ENCODE measurements at places on chromosomes 13 and 19.

- DNase-seq, result no peak
These were observed 11.6 kb downstream of the WTIP start for GRCh38 chr19:34493038-34493648.

DNA sequence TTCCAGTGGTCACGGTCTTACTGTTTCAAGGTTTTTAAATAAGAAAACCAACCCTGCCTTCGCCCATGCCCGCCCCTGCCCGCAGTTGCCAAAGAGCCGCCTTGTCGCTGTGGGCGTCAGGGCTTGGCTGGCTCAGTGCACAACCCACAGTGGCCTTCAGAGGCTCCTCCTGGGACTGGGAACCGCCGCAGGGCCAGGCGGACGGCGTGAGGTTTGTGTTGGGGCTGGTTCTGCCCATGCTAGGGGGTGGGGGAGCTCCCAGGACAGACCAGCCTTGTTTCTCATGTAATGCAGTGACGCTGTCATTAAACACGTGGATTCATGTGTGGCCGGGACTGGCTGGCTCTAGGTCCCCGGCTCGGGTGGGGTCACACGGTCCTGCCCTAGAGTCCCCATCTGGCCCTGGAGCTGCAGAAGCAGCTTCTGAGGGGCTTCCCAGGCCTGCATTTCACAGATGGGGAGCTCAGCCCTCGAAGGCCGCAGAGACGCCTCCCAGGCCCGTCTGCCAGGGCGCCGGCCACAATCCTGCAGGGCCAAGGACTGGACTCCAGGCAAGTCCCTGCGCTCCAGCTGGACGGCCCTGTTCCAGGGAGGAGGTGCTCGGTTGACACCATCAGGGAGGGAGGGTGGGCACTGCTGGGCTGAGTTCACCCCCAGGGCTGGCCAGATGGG is 2.4 kb upstream of the TEKTIP1 start:
- no peak for DNase-seq

DNA sequence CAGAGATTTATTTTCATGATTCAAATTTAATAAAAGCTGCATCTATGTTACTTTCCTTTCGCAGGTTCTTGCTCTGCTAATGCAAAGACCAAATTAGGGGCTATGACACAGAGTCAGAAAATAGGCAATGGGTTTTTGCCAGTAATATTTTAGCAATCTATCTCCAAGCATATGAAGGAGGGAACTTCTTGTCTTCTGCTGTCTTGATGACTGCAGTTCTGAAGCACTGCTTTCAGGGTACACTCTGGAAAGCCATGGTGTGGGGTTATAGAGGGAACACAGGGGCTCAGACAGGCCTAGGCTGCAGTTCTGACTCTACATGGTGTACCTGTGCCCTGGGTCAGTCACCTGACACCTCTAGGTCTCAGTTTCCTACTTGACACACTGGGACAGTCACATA is 263.4 kb downstream of the DNAJC15 start:
- DNase-seq, result no peak

- no peak for DNase-seq
These were observed 9.2 kb upstream of the CEACAM18 start for GRCh38 chr19:51469162-51469561.

GRCh38 chr19:32676186-32676894 is 692 bp downstream of the RGS9BP start:
- no peak for DNase-seq

- DNase-seq, result no peak
These were observed 27.4 kb downstream of the SLITRK6 start for GRCh38 chr13:85771856-85772255.

GRCh38 chr19:6424195-6424938 is at the start of gene KHSRP:
Gene KHSRP (minus strand): TSS chr19:6424811. CDS start chr19:6424701, 110 bp downstream.
- no peak for DNase-seq

GRCh38 chr13:105611424-105611823 is 924.0 kb downstream of the EFNB2 start:
- no peak for DNase-seq

GRCh38 chr13:49351871-49352270 is 92.0 kb downstream of the CAB39L start:
- no peak for DNase-seq
